ENCODE measurements at places on chromosomes 7 and 10.

DNA sequence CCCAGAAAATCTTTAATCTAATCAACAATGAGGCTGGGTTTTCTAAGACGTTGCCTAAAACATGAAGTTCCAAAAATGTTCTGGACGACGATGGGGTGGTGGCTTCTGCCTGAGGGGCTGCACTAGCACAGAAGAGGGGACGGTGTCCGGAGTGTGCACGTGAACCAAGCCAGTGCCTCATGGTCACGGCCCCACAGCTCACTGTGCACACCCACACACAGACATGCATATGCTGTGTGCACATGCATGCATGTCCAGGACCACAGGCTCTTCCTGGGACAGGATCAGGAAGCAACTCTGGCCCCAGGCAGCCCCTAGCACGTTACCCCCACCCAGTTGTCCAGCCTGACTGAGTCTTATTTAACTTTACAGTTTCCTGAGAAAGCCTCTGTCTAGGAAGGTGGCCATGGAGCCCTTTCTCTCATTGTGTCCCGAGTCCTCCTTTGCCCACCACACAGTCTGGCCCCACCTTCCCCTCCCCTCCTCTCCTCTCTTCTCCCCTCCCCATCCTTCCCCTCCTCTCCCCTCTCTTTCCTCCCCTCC, 100.8 kb downstream of the DNAJB6 start:
- DNase-seq = no peak

GRCh38 chr7:129327076-129327475, 102.2 kb downstream of the AHCYL2 start:
- DNase-seq = no peak

GRCh38 chr10:78042058-78042751, 8.5 kb downstream of the RPS24 start:
- DNase-seq = no peak

- DNase-seq = no peak
Measured at GRCh38 chr10:75538144-75538543, 106.7 kb downstream of the LRMDA start.

DNA sequence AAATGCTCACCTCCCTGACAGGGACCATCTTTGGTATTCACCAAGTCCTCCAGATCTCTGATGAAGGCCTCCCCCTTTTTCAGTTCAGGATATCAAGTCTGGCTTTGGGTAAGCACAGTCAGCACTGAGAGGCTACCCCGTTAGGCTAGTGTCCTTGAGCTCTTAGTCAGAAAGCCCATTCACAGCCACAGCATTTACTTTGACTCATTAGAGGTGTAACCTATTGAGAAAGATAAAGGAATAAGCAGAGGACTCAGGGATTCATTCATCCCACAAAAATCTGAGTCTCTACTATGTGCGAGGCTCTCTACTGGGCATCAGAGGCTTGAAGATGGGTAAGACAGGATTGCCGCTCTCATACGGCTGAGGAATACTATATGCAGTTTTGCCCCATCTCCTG, 14.0 kb upstream of the RAMP3 start:
- no peak for DNase-seq

- no peak for DNase-seq
Measured at GRCh38 chr7:79272066-79272669, 181.3 kb downstream of the MAGI2 start.

- DNase-seq = no peak
Measured at GRCh38 chr7:101900103-101900502, 82.7 kb downstream of the CUX1 start.

- no peak for DNase-seq
Measured at GRCh38 chr10:58557714-58558113, 45.0 kb downstream of the BICC1 start.

DNA sequence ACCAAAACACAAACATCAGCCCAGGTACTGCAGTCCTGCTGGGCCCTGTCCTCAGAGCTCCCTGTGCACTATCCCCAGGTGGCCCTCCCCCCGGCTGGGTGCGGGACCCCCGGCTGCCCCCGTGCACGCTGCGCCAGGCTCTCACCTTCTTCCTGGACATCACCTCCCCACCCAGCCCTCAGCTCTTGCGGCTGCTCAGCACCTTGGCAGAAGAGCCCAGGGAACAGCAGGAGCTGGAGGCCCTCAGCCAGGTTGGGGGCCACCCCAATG, 14.3 kb downstream of the ATG9B start:
- DNase-seq = no peak

Data from stimulated activated CD8-positive, alpha-beta memory T cell treated with anti-CD3 and anti-CD28 coated beads, Interleukin-15, amount 100 ng/mL, for 4 hours (primary cell).